AML-193 (cell line): ENCODE measurements at places on chromosomes 7 and 10.

GRCh38 chr10:113517901-113518260 lies 35.0 kb upstream of the HABP2 start:
- no peak for DNase-seq

DNA sequence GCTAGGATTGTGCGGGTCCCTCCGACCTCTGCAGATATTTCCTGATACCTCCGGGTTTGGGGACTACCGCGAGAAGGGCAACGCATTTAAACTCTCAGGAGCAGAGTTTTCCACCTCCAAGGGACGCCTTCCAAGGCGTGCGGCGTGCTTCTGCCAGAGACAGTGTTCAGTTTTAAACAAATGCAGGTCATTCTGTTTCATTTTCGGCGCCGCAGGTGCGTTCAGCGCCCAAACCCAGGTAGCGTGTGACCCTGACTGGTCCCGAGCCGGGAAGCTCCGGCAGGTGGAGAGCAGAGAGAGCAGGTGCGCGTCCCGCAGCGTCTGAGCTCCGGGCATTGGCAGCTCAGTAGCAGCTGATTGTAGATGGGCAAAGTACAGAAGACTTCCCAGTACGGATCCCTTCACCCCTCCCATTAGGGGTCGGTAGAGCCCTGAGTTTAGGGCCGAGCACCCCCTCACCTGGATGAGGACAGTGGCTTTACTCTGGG lies 1.4 kb upstream of the CYP26A1 start:
- no peak for DNase-seq

GRCh38 chr10:120221873-120222485 lies 235.0 kb upstream of the PLPP4 start:
- peak; percentile 45 for DNase-seq

DNA sequence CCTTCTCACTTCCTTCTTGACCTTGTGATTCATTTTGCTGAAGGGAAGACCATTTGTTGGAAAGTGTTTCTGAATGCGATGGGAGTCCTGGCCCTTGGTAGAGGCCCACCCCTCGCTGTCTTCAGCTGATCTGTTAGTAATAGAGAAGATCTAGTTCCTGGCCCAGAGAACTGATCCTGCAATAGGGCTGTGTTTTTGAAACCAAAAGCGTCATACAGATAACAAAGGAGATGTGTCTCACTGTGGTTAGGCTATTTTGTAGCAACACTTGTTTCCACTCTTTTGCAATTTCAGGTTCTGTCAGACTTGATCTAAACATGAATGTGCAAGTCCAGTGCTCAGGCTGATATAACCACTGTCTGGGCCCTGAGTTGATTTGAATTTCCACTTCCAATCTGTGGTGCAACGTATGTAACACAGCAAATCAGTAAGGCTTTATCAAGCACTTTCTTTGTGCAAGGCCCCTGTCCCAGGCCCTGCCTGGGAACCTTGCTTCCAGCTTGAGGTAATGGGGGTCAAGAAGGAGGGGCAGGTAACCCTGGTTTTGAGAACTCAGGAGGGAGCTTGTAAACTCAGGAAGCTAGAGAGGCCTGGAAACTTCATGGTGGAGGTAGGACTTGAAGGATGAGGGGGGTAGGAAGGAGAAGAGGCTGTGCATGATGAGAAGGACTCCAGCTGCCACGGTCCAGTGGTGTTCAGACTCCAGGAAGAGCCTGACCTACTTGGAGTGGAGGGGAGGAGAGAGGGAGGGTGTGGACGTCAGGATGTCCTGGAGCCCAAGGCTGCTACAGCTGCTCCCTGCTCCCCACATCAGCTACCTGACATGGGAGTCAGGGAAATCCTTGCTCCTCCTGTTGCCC lies 42.2 kb upstream of the SRGN start:
- peak; percentile 96 for DNase-seq

- DNase-seq: no peak
Observed at GRCh38 chr7:3154881-3155494, 111.3 kb upstream of the CARD11 start.

DNA sequence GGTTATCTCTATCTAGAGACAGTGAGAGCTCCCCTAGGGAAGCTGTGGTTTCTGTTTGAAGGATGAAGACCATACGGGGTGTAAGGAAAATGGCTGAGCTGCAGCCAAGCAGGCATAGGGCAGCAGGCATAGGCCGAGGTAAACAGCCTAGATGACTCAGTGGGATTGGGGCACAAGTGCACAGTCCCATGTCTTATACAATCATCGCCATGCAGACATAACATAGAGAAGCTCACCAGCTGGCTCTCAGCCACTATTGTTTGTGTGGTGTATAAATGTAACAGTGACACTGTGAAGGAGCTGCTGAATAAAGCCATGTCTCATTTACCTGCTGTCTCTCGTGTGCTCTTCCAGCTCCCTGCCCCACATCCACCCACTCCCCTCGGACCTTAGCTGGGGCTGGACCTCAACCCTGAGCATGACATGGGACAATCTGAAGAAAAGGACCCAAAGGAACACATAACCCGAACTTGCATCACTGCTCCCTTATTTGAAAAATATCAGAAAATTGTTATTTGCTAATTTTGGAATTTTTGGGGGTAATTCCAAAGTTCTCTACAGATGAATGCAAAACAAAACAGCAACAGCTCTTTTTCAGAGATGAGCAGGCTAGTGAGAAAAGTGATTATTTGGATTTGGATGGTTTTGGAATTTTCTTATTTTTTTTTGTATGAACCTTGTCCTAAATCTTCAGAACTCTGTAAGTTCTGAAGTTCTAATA lies 582.7 kb downstream of the REEP3 start:
- DNase-seq: no peak

DNA sequence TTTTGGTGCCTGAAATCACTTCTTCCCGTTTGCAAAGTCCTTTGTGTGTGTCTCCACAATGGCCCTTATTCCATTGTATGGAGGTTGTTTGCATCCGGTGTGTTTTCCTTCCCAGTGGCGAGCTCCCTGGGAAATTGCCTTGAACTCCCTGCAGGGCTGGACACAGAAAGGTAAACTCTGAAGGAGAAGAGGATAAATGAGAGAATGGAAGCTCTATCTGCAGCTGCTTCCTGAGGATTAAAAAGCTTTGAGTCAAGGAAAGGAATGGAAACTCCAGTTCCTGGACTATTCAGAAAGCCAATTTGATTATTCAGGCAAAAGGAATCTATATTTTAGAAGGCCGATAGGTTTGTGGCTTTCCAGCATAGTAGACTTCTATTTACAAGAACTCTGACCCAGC lies 4.4 kb upstream of the GRK5 start:
- no peak for DNase-seq

- DNase-seq: no peak
Observed at GRCh38 chr7:98875501-98875900, 2.8 kb upstream of the TRRAP start.

GRCh38 chr7:128108641-128109423 lies 77.6 kb upstream of the LRRC4 start:
- peak; percentile 94 for DNase-seq

DNA sequence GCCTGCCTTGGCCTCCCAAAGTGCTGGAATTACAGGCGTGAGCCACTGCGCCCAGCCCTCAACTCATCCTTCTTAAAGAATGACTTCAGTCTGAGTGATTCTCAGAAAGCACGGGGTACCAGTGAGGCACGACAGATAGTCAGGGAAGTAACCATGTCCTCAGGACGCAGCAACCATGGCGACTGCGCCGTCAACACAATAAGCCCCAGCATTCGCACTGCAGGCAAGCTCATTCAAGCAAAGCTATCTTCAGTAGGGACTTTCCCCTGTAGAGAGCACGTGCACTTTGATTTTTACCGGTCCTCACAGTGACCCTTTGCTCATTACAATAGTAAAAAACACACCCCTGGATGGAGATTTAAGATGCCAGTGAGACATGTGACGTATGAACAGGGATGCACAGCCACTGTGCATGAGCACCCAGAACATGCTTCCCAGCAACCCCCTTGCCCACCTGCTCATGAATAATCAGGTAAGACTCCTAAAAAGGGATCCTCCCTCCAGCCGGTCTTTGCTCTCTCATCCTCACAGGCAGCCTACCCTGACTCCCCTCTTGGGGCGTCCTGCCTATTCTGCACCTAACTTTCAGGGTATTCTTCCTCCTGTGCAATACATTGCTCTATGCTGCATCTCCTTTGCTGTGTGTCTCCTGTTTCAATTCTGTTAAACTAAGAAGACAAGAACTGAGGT lies 9.1 kb downstream of the WDR86 start:
- no peak for DNase-seq

DNA sequence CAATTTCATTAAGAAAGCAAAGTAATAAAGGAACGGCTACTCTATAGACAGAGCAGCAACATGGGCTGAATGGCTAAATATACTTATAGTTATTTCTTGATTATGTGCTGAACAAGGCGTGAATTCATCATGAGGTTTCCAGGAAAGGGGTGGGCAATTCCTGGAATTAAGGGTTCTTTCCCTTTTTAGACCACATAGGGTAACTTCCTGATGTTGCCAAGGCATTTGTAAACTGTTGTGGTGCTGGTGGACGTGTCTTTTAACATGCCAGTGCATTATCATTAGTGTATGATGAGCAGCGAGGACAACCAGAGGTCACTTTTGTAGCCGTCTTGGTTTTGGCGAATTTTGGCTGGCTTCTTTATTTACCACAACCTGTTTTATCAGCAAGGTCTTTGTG lies 28.5 kb upstream of the ZMYND11 start:
- DNase-seq: no peak

GRCh38 chr10:19946245-19946644 lies 130.0 kb downstream of the PLXDC2 start:
- no peak for DNase-seq

GRCh38 chr7:144527051-144527471 lies 123.6 kb upstream of the NOBOX start:
- DNase-seq: no peak

DNA sequence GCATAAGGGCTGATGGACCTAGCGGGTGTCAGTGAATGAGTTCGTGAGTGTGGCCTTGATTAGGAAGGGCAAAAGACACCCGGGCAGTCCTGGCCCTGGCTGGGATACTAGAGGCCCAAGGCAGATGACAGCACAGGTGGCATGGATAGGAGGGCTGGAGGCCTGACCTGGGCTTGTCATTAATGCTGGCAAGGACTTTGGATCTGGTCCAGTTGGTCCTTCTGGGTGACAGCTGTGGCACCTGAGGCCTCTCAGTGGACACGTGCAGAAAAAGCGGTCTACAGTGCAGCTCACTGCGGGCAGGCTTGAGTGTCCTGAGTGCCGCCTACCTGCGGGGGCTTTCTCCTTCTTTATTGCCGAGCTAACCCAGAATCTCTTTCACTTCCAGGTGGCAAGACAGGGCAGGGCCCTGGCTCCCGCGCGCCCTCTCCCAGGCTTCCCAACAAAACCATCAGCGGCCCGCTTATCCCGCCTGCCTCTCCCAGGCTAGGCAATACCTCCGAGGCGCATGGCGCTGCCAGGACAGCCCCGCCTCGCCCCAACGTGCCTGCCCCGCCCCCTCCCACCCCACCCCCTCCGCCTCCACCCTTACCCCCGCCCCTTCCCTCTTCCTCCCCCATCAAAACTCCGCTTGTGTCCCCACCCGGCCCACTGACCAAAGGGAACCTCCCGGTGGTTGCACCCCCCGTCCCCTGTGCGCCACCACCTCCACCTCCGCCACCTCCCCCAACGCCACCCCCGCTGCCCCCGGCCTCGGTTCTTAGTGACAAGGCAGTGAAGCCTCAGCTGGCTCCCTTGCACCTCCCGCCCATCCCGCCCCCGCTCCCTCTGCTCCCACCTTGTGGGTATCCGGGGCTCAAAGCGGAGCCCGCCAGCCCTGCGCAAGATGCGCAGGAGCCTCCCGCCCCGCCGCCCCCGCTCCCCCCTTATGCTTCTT lies 77.4 kb downstream of the WIPF3 start:
- no peak for DNase-seq

GRCh38 chr10:80466724-80467326 lies 12.7 kb downstream of the TSPAN14 start:
- no peak for DNase-seq

DNA sequence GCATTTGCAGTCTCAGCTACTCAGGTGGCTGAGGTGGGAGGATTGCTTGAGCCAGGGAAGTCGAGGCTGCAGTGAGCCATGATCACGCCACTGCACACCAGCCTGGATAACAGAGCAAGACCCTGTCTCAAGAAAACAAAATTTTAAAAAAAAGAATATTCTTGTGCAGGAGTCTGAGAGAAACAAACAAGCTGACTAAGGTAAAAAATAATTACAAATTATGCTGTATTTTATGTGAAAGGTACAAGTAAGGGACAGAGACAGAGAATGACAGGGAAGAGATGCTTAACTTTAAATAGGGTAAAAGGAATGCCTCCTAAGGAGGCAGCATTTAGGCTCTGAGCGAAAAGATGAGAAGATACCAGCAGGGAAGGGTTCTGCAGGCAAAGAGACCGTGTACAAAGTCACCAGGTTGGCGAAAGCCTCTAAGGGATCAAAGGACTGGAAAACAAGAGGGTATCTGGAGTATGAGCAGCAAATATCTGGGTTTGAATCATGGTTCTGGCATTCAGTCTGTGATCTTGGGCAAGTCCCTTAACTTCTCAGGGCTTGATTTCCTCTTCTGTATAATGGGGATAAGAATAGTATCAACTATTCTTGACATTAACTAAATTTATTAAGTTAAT lies 106.2 kb upstream of the RHOBTB1 start:
- no peak for DNase-seq

- DNase-seq: no peak
Observed at GRCh38 chr7:129865093-129865924, 87.5 kb downstream of the UBE2H start.

GRCh38 chr10:96263669-96264068 lies 7.7 kb downstream of the BLNK start:
- no peak for DNase-seq

DNA sequence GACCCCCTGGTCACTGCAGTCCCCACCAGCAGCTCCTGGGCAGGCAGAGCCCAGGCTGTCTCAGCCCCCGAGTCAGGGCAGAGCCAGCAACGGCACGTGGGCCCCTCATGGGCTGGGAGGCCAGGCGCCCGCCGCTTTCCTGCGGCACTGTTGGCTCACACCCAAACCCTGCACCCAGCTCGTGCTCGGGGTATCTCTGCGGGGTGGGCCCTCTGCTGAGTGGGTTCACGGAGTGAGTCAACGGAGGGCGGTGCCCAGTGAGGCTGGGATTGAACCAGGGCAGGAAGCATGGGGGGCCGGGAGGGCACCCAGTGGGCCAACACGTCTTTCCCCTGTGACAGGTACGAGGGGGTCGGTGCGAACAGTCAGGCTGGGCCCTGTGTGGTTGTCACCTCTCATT lies 28.9 kb downstream of the ADAP1 start:
- no peak for DNase-seq

GRCh38 chr10:33223326-33224000 lies 111.0 kb downstream of the NRP1 start:
- DNase-seq: no peak

- DNase-seq: peak; percentile 39
Observed at GRCh38 chr7:149494738-149495368, 2.8 kb downstream of the ZNF746 start.

- no peak for DNase-seq
Observed at GRCh38 chr7:111290419-111290818, 199.5 kb downstream of the LRRN3 start.

- no peak for DNase-seq
Observed at GRCh38 chr10:125140151-125140550, 20.2 kb downstream of the CTBP2 start.

- no peak for DNase-seq
Observed at GRCh38 chr10:121490871-121491519, 107.2 kb downstream of the FGFR2 start.

GRCh38 chr10:123139521-123140163 lies 3.9 kb downstream of the HMX3 start:
- no peak for DNase-seq
